Smooth muscle cell of the umbilical artery (primary cell): ENCODE measurements at places on chromosomes 4 and X. TPM values are rescaled to one million over a fixed set of nuclear protein-coding genes. Genes with fewer than 3 reads are reported as not detected.

SPP1 gene
- 3.3 and 6.9 TPM in 2 replicates for total RNA-seq

PLS3 gene
- total RNA-seq: 504 and 520 TPM in 2 replicates

C4orf51 gene
- total RNA-seq: not detected in 2 replicates

BGN gene
- total RNA-seq: 34.1 and 66.8 TPM in 2 replicates

GYPB gene
- not detected in 2 replicates for total RNA-seq

RP2 gene
- total RNA-seq: 24.6 and 27.2 TPM in 2 replicates

PGAM4 gene
- 0.30 TPM in 1 of 2 replicates, not detected in the other for total RNA-seq

ETNPPL gene
- total RNA-seq: not detected in 2 replicates

PABPC1L2B gene
- not detected in 2 replicates for total RNA-seq

NLGN3 gene
- under 0.01 and 0.23 TPM in 2 replicates for total RNA-seq

SPANXA2 gene
- total RNA-seq: not detected in 2 replicates

PCSK1N gene
- total RNA-seq: 1.1 and 1.2 TPM in 2 replicates

NOCT gene
- 28.8 and 46.4 TPM in 2 replicates for total RNA-seq

FOXP3 gene
- total RNA-seq: 0.05 TPM in 1 of 2 replicates, not detected in the other

SERTM2 gene
- 0.05 and 1.5 TPM in 2 replicates for total RNA-seq

KCNE5 gene
- 0.30 and 0.55 TPM in 2 replicates for total RNA-seq

CLGN gene
- total RNA-seq: 3.0 and 5.7 TPM in 2 replicates
